CD14-positive monocyte (primary cell): ENCODE measurements at places on chromosomes 7 and 10. TPM values are rescaled to one million over a fixed set of nuclear protein-coding genes. Genes with fewer than 3 reads are reported as not detected.
A peak's percentile ranks its signal among the peaks of the same experiment; 100 is the strongest.

GRCh38 chr7:2060701-2061100, 172.0 kb downstream of the MAD1L1 start:
- DNase-seq: no peak
- H3K27me3 ChIP-seq: no peaks in the 10 kb centered on the region
- H3K4me1 ChIP-seq: peaks cover 21% of the 10 kb centered on the region
- no peaks in the 10 kb centered on the region for H3K36me3 ChIP-seq
- no peak overlapping the region for H3K27ac ChIP-seq

- no peaks in the 10 kb centered on the region for H3K27me3 ChIP-seq
- H3K27ac ChIP-seq: peak within 1 kb of the TSS; percentile 70
- H3K4me1 ChIP-seq: peaks cover 12% of the 10 kb centered on the region
These were observed at the start of gene PON2 for GRCh38 chr7:95434557-95435421. PON2 (minus strand) TSS chr7:95435028; CDS start chr7:95434951, 77 bp downstream.

DNA sequence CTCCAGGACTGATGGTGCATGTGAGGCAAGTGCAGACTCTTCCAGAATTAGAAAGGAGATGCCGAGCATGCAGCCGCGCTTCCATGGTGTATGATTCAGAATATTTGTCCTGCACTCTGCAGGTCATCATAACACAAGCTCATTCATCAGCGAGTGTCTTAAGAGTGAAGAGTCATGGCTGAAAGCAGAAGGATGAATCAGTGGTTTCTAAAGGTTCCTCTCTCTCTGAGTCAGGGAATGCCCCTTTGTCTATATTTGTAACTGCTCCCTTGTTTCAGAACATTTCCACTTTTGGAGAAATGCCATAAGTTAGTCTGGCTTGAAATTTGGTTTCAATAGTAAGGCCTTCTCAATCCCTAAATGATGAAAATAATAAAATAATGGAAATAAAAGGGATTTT, 52.3 kb downstream of the HECW1 start:
- H3K27ac ChIP-seq: peak overlapping the region; percentile 22
- no peaks in the 10 kb centered on the region for H3K36me3 ChIP-seq
- H3K4me3 ChIP-seq: no peak overlapping the region
- H3K27me3 ChIP-seq: no peaks in the 10 kb centered on the region
- DNase-seq: peak; percentile 71

DNA sequence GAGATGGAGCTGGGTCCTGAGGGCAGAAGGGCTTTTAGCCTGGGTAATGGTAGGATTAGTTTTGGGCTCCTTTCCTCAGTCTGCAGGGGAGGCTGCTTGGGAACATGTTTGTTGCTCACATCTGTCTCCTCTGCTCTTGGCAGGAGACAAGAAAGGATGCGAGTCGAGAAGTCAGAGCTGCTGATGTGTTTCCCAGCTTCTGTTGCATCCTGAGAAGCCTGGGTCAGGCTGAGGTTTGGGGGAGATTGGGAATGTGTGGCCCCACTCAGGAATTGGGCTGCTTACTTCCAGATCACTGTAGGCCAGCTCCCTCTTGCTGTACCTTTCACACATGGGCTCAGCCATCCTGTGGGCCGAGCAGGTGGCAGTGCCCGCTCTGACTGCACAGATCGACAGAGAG, 79.2 kb downstream of the CCNY start:
- H3K4me3 ChIP-seq: no peak overlapping the region
- H3K27me3 ChIP-seq: no peaks in the 10 kb centered on the region
- no peak overlapping the region for H3K27ac ChIP-seq
- H3K36me3 ChIP-seq: no peaks in the 10 kb centered on the region

- peak; percentile 8 for DNase-seq
- no peaks in the 10 kb centered on the region for H3K36me3 ChIP-seq
- H3K27ac ChIP-seq: no peak overlapping the region
- H3K27me3 ChIP-seq: peaks cover 2% of the 10 kb centered on the region
These were observed 37.7 kb downstream of the CFAP58 start for GRCh38 chr10:104391150-104391968.

DNA sequence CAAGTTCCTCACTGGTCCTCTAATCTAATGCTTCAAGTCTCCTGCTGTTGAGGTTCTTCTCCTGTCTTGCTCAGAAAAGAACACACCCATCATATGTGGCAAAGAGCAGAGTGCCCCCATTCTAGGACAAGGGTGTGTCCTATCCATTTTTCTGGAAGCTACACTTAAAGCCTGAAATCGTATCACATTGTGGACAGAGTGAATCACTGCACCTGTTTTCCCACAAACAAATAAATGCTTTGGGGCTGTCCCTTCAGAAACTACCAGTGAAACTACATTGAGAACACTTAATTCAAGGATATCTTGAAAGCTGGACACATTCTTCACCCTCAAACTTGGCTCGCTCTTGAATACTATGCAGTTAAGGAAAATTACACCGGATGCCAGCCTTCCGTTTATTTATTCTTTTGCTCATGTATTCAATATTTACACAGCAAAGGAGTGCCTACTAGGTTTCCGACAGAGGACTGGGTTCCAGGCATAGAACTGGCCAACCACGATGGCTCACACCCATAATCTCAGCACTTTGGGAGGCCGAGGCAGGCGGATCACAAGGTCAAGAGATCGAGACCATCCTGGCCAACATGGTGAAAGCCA, 473.0 kb downstream of the GALNT17 start:
- DNase-seq: no peak
- H3K36me3 ChIP-seq: no peaks in the 10 kb centered on the region
- H3K4me3 ChIP-seq: no peak overlapping the region
- H3K27ac ChIP-seq: no peak overlapping the region
- no peaks in the 10 kb centered on the region for H3K4me1 ChIP-seq
- no peaks in the 10 kb centered on the region for H3K27me3 ChIP-seq

GRCh38 chr10:103227416-103227815, 18.3 kb upstream of the RPEL1 start:
- H3K4me3 ChIP-seq: no peak overlapping the region
- H3K4me1 ChIP-seq: peaks cover 68% of the 10 kb centered on the region
- H3K27ac ChIP-seq: no peak overlapping the region

Gene TDRD1
- not detected for polyA plus RNA-seq

DNA sequence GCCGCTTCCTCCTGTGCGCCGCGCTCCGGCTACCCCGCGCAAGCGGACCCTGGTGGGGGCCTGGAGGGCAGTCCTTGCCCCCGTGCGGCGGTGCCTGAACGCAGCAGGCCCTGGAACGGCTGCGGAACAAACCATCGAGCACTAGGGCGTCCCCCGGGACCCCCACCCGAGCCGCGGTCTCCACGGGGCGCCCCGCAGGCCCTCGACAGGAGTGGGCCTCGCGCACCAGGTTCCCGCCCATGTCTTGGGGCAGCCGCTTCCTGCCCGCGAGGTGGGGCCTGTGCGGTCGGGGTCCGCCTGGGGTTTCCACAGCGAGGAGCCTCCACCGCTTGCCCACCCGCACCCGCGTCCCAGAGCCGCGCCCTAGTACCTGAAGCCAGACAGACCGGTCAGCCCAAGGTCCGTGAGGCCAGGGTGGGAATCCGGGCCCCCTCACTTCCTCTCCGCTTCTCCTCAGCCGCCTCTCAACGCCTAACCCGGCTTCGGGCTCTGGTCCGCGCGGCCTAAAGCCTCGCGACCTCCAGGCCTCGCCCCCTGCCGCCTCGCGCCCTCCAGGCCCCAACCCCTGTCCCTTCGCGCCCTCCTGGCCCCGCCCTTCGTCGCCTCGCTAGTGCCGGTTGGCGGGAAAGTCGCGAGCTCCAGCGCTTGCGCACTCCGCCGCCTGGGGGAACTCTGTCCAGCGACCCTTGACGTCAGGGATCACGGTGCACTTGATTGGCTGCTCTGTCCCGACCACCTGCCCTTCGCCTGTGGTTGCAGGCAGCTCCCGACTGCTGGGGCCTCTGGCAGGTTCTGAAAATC, 7.0 kb upstream of the GBX1 start:
- no peak overlapping the region for H3K27ac ChIP-seq
- peaks cover 7% of the 10 kb centered on the region for H3K27me3 ChIP-seq

DNA sequence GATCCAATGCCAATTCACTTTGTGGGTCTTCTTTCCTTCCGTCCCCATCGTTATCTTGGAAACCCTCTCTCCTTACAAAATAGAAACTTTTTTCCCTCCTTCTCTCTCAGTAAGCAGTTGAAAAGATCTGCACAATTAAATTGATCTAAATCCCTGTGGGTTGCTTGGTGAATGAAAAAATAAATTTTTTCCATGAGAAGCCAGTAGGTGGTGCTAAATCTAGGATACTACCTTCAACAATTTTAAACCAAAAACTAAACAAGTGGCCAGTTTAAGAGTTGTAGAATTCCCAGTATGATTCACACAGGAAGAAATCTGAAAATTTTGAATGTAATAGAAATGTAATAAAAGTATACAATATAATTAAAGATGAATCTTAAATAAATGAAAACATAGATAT, 990.3 kb upstream of the ZNF722 start:
- H3K27me3 ChIP-seq: no peaks in the 10 kb centered on the region
- no peaks in the 10 kb centered on the region for H3K36me3 ChIP-seq
- DNase-seq: no peak
- H3K4me3 ChIP-seq: no peak overlapping the region
- H3K27ac ChIP-seq: no peak overlapping the region

Gene C10orf105
- polyA plus RNA-seq: 0.18 TPM

DNA sequence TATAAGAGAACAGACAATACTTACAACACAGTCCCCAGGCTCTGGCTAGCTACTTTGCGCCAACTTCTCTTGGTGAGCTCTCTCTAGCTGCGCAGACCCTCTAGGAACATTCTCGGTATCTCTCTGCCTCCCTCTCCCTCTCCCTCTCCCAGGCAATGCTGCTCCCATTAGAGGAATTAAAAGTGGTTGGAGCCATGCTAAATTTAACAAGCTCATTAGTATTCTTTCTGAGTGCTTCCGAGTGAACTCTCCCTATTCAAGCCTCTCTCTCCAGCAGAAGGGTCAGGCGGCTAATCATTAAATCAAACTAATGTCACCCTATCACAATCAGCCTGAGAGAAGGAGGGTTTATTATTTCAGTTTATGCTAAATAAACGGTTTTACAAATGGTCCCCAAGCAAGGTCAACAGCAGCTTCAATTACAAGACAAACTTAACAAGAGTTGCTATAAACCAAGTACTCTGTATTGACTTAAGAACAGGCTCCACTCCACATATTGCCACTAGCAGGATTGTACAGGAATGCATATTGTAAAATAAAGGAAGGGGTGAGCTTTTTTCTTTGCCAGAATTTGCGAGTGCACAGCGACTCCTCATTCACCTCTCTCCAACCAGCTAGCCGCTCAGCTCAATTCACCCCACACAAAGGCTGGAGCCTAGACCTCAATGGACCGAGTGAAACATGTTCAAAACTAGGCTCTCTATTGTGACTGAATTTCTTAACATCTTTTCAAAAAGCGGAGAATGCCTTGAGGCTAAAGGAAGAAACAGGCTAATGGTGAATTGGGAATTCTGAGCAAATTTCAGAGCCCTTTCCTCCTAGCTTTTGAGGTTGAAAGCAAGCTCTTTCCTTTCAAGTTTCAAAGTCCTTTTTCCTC, 84.4 kb downstream of the GLI3 start:
- H3K4me3 ChIP-seq: no peak overlapping the region
- no peaks in the 10 kb centered on the region for H3K27me3 ChIP-seq
- H3K36me3 ChIP-seq: no peaks in the 10 kb centered on the region
- no peak for DNase-seq
- no peak overlapping the region for H3K27ac ChIP-seq

- H3K4me1 ChIP-seq: no peaks in the 10 kb centered on the region
- no peak for DNase-seq
- no peak overlapping the region for H3K4me3 ChIP-seq
These were observed 221.8 kb upstream of the TMEM72 start for GRCh38 chr10:44689368-44689767.

Gene ZNF467
- polyA plus RNA-seq: 43.4 TPM

DNA sequence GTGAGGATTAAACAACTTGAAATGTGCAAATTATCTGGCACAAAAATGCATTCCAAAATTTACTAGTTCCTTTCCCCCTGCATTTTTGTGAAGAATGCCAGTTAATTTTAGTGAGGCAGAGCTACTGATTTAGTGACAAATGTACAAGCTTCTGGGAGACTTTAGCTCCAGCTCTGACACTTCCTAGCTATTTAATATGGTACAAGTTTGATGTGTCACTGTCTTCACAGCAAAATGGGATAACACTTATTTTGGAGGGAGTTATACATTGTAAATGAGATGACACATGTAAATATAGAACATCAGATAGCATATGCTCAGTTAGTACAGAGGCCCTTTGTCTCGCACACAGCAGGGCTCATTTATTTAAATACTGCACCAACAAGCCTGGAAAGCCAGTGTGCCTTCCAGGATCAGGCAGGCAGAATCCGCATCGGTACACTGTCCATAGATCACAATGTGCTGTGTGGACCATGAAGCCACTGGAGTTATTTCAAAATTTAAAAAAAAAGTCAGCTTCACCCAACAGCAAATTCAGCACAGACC, 48.7 kb downstream of the ELMO1 start:
- DNase-seq: no peak
- H3K27ac ChIP-seq: no peak overlapping the region
- H3K4me3 ChIP-seq: no peak overlapping the region
- H3K36me3 ChIP-seq: peaks cover 9% of the 10 kb centered on the region
- H3K27me3 ChIP-seq: no peaks in the 10 kb centered on the region
- H3K4me1 ChIP-seq: peaks cover 11% of the 10 kb centered on the region

Gene OR2A12
- not detected for polyA plus RNA-seq

DNA sequence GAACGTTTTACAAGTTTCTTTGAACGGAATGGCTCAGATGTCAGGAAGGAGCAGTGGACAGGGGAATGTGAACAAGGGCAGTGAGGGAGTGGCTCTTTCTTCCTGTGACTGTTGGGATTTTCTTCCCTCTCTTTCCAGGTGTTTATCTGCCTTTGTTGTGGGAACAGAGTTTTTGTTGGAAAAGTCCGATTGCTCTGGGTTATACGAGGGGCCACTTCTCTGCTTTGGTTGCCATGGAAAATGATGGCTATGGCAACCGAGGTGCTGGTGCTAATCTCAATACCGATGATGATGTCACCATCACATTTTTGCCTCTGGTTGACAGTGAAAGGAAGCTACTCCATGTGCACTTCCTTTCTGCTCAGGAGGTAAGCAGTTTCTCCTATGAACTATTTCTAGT, 41.4 kb downstream of the ZRANB1 start:
- DNase-seq: no peak
- no peaks in the 10 kb centered on the region for H3K4me1 ChIP-seq
- H3K4me3 ChIP-seq: no peak overlapping the region
- H3K27me3 ChIP-seq: no peaks in the 10 kb centered on the region

Gene PILRA
- polyA plus RNA-seq: 491 TPM

Gene MMRN2
- polyA plus RNA-seq: 0.89 and 1.8 TPM in 2 replicates

Gene MSS51
- polyA plus RNA-seq: 2.0 and 4.9 TPM in 2 replicates

DNA sequence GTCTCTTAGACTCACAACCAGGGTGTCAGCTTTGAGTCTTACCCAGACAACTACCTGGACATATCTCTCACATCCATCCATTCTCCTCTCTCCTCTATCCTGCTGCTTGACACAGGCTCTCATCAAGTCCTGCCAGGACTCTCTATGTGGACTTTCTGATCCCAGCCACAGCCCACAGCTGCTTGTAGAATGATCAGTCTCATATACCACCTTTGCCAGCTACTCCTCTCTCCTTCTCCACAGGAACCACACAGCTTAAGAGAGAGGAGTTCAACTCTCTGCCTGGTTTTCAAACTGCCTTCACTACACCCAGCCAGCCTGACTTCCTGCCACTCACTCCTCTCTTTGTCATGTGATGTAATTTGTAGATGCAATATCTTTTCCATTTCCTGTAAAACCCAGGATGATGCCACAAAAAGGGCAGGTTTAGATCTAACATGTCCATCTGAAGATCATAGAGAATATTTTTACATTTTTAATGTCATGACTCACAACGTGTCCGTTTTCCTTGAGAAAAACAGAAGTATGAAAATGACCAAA, 154.0 kb downstream of the RAB11FIP2 start:
- DNase-seq: no peak
- no peak overlapping the region for H3K27ac ChIP-seq
- no peaks in the 10 kb centered on the region for H3K4me1 ChIP-seq
- H3K36me3 ChIP-seq: no peaks in the 10 kb centered on the region
- H3K4me3 ChIP-seq: no peak overlapping the region
